ENCODE measurements at places on chromosomes 2 and 18. TPM values are rescaled to one million over a fixed set of nuclear protein-coding genes. Genes with fewer than 3 reads are reported as not detected.

Gene SCN9A
- 0.12 TPM for total RNA-seq

Gene CD302
- 22.5 TPM for total RNA-seq

Gene SKOR2
- total RNA-seq: not detected

- no peak for DNase-seq
Measured at GRCh38 chr2:112782234-112782799, 2.0 kb downstream of the IL1A start.

GRCh38 chr2:26561918-26562810 is 79.0 kb downstream of the CIB4 start:
- peak; percentile 44 for DNase-seq

GRCh38 chr2:241182126-241182525 is 6.4 kb upstream of the ANO7 start:
- no peak for DNase-seq

DNA sequence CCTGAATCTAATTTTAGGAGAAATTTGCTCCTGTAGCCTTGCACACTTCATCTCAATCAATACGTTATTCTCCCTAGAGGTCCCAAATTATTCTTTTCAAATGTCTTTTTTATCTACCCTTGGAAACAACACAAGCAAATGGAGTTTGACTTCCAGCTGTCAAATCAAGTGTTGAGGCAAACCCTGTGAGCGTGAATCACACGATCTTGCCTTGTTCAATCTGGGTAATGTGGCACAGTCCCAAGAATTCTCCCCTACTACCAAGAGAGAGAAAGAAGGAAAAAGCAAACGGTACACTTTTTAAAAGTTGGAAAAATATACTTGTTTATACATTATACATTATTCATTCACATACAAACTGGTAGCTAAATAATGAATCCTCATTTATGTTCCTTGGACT is 2035.3 kb upstream of the CELF4 start:
- no peak for DNase-seq

Measured in RPMI7951 (cell line).